ENCODE measurements at places on chromosomes 7 and 10. TPM values are rescaled to one million over a fixed set of nuclear protein-coding genes. Genes with fewer than 3 reads are reported as not detected.
A peak's percentile ranks its signal among the peaks of the same experiment; 100 is the strongest.

The CALN1 gene
- total RNA-seq: not detected

DNA sequence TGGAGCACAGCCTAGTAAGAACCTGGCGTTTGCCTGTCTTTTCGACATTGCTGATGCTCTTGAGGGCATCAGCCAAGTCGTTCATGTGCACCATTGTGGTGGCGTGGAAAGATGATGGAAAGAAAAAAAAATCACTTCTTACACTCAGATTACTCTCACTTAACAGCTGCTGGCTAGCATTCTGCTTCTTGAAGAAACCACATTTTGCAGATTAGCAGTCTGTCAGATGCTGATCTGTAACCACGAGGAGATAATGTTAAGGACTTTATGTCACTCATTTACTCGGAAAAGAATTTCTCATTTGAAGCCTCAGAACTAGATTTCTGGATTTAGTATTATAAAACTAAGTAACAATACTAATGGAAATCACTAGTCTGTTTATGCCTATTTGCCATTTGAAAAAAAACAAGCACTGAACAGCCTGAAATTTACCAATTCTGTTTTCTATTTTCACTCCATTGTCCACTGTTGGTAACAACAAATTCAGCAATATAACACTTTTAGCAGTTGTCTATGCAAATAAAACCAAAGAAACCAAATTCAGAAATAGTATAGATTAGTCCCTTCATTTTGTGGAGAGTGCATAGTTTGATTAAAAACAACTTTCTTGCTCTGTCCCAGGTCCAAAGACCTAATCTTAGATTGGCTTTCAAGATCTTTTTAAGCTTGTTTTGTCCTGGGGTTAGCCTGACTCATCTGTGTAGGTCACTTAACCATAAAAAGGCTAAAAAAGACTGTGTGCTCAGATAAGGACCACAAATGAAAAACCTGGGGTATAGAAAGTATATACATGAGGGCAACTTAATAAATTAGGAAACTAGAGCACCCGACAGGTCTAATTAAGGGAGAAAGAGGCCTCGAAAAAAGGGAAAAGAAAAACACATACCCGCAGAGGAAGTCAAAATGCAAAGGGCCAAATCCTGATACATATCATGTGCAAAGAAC is 67.5 kb downstream of the NT5C2 start:
- peak; percentile 56 for DNase-seq

The HKDC1 gene
- 1.1 TPM for total RNA-seq

- no peak for DNase-seq
These were observed 130.3 kb downstream of the GNAI1 start for GRCh38 chr7:80264769-80265495.

The IDI1 gene
- 74.3 TPM for total RNA-seq

The DBF4 gene
- total RNA-seq: 94.0 TPM

- no peak for DNase-seq
These were observed 35.8 kb downstream of the TCERG1L start for GRCh38 chr10:131275691-131276090.

DNA sequence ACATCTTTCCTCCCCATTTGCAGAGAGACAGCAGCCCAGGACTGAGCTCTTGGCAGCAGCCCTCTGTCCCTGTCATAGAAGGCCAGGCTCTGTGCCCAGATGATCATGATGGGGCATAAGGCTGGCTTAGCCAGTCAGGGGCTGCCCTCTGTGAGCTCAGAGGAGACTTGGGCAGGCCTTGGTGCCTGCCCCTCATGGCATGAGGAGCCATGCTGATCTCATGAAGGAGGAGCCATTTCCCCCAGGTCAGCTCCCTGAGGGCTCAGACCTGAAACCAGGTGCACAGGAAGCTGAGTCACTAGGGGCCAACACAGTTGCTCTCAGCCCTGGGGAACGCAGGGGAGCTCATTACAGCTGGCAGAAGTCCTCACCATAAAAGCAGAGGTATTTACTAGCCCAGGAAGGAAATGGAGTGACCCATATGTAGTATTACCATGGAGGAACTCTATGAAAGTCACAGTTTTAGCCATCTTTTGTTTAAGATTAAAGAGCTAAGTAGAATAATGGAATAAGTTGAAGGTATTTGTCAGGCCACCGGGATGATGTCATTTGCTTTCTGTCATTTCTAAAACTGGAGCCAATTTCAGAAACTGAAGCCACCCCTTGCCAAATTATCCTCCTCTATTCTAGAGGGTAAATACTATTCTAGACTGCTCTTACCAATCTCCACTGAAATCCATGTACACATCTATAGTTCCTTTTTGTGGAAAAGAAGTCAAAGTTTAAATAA is 362.4 kb upstream of the ZNF32 start:
- no peak for DNase-seq

The OR6V1 gene
- not detected for total RNA-seq

DNA sequence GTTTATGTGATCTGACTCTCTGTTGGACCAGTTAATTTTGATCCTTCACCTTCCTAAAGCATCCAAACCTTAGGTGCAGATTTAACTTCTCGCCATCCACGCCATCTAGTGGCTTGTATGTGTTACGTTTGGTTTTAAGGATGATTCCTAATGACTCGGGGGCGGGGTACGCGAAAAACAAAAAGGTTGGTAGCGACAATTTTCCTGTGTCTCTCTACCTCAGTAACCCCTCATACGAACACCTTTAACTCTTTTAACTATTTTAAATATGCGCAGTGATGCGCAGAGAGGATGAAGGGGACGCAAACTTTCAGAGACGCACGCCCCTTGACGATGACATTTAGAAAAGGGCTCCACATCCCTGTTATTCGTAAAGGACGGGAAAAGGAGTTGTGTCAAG is 714 bp upstream of the KCND2 start:
- DNase-seq: peak; percentile 58

GRCh38 chr10:69285699-69286098 is 7.4 kb downstream of the HK1 start:
- DNase-seq: no peak

The SLC16A12 gene
- 0.45 TPM for total RNA-seq

The CPA2 gene
- total RNA-seq: not detected

The CBX3 gene
- total RNA-seq: 259 TPM

- DNase-seq: peak; percentile 84
These were observed 116.1 kb downstream of the RNF216 start for GRCh38 chr7:5665094-5666025.

DNA sequence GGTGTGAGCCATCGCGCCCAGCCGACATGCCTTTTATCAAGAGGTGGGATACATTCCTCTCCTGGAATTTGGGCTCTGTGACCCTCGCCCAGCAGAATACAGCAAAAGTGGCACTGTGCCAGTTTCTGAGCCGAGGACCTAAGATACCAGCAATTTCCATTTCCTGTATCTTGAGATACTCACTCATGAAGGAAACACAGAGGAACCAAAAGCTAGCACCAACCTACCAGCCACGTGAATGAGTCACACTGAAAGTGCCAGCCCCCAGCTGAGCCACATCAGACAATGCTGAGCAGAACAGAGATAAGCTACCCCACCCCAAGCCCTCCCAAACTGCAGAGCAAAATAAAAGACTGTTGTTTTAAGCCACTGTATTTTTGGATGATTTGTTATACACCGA is 56.3 kb downstream of the CACUL1 start:
- DNase-seq: peak; percentile 51

The APBB1IP gene
- not detected for total RNA-seq

The HMX3 gene
- not detected for total RNA-seq

DNA sequence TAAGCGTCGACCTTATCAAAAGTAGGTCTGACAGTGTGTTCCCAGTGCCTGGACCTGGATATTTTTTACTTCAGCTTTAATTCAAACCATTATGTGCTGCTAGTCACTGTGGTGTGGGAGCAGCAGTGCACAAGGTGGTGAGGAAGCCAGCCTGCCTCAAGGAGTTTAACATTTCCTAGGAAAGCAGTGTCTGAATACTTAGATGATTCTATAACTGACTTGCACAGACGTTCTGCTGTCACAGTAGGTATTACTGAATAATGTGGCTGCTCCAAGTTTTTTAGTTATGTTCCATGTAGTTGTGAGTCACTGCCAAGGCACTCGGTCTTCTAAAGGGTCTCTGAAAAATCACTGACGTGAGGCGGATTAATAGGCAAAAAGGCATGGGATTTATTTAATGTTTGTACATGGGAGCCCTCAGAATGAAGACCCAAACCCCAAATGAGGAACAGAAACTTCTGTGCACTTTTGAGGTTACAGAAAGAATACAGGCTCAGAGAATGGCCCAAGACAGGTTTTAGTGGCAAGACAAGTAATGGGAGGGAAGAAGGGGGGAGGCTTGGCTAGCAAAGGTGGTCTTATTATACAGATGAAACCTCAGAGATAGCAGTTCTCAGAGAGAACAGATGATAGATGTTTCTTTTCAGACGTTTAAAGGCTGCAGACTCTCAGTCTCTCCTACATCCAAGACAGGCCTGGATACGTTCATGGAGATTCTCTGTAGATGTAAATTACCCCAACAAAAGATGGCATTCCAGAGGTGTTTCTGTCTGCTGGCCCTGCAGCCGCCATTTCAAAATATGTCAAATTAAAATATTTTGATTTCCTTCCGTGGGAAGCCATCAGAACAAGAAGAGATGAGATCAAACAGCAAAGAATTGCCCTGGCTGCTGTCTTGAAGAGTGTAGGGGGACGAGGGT is 209.3 kb downstream of the SDK1 start:
- peak; percentile 20 for DNase-seq

The STK17A gene
- total RNA-seq: 42.1 TPM

DNA sequence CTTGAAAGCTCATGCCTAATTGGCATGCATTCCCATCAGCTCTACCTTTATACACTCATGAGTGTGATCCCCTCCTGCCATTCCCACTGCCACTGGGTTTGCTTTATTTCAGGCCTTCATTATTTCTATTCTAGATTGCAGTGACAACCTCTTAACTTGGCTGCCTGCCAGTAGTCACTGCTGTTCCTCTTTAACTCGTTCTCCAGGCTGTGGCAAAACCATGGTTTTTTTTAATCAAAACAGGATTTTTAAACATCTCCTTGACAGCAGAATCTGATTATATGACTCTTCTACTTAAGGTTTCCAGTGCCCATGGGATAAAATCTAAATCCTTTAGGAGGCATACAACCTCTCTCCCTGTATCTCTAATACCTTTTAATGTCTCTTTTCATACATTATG is 223.7 kb upstream of the PCDH15 start:
- no peak for DNase-seq

GRCh38 chr10:6229746-6230145 is 27.0 kb downstream of the PFKFB3 start:
- DNase-seq: no peak

DNA sequence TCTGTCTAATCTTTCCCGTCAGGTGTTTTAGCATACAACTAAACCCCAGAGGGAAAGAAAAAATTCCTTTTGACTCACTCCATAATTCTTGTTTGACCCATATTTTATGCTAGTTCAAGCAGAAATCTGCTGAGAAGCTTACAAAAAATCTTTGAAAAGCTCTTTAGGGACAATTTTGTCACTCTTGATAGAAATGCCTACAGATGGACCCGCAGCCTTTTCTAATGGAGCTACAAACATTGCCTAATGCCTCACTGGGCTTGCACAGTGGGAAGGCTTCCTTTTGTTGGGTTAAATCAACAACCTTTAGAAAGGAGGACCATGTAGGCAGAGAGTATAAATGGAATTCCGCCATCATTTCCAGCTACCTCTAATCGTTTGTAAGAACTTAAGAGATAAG is 344.5 kb downstream of the PCLO start:
- no peak for DNase-seq

The INMT gene
- total RNA-seq: 1.4 TPM

DNA sequence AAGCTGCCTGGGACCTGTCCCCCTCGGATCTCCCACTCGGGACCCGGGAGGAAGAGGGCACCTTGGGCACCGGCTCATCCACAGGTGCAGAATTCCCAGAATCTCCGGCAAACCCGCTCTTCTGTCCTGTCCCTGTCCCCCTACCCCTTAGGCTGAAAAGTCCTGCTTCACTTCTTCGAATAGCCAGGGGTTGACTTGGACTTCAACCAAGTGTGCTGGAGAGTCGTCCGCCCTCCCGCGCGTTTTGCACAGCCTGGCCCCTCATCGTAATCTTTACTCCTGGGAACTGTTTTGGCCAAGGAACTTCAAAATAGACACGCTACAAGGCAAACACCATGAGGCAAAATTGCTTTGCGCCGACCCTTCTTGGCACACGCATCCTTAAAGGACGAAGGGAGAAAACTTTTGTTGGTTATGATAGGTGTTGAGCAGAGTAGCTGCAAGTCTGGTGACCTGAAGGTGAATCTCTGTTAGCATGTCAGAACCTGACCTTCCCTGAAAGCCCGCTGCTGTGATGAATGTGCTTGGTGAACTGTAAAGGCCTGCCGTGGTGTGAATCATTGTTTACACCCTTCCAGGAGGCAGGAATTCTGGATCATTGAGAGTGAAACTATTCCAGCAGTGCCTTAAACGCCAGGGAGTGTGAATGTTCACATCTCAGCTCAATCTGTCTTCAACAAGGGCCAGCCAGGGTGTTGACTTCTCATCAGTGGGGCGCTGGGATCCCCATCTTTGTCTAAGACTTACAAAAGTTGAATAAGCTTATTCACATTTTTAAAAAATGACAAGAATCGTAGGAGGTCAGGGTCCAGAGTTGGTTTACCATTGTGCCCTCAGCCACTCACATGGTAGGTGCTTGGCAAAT is 589 bp upstream of the RAPGEF5 start:
- DNase-seq: no peak

GRCh38 chr10:73983096-73984047 is 14.5 kb upstream of the VCL start:
- DNase-seq: no peak

The GARS1 gene
- 106 TPM for total RNA-seq

GRCh38 chr7:18053177-18053928 is 25.7 kb upstream of the PRPS1L1 start:
- DNase-seq: no peak

The WDR86 gene
- total RNA-seq: not detected

DNA sequence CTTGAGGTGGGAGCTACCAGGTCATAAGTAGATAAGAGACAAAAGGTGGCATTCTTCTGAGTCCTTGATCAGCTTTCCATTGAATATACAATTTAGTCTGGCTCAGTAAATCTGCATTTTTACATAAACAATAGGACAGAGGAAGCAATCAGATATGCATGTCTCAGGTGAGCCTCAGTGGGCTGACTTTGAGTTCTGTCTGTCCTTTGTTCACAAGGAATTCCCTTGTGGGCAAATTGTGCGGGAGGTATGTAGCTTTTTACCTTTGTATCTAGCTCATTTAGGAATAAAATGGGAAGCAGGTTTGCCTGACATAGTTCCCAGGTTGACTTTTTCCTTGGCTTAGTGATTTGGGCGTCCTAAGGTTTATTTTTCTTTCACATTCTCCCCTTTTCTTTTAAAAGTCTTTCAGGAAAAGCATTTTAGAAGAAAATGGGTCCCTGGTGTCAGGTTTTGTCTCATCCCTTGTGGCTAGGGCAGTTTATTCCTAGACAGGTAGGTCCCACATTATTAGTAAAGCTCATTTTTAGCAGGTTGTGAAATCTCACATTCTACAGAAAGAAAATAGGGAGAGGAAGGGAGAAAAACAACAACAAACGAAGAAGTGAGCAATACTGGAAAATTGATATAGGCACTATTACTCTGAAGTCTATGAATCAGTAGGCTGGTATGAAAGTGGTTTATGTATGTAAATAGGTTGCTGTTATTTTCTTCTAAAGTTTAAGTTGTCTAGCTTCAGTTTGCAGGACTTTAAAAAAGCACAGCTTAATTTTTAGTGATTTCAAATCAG is 16.5 kb downstream of the SPAM1 start:
- DNase-seq: no peak

GRCh38 chr7:148962823-148963582 is 65.3 kb downstream of the PDIA4 start:
- peak; percentile 78 for DNase-seq

The TAC1 gene
- not detected for total RNA-seq

GRCh38 chr10:122142641-122143237 is 128.4 kb upstream of the BTBD16 start:
- DNase-seq: no peak

- peak; percentile 7 for DNase-seq
These were observed 247.7 kb downstream of the TFEC start for GRCh38 chr7:115782696-115783490.
